ENCODE measurements at places on chromosomes 1 and 21. TPM values are rescaled to one million over a fixed set of nuclear protein-coding genes. Genes with fewer than 3 reads are reported as not detected.
A peak's percentile ranks its signal among the peaks of the same experiment; 100 is the strongest.

DNA sequence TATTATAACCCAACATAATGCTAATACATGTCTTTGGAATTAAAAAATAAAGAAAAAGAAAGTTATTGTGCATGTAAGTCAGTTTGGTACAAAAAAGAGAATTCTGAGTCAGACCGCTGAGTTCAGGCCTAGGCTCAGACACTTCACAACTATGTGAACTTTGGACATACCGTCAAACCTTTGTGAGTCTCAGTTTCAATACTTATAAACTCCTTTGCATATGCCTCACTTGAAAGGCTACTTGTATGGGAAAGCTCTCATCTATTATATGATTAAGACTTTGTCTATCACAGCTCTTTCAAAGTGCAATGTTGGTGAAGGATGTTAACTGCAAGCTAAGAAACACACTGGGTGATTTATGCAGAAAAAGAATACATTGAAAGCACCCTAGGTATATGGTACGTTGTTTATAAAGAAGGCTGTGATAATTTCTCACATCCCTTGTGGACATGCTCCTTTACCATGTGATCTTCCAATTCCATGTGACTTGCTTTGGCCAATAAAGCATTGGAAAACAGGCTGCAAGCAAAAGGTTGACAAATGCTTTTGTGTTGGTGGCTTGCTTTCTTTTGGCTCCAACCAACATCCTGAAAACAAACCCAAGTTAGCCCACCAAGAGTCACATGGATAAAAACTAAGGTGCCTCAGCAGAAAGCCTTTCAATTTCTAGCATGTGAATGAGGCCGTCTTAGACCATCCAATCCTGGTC lies 49.6 kb downstream of the INTS7 start:
- H3K36me3 ChIP-seq: peaks cover 4% of the 10 kb centered on the region
- no peak overlapping the region for H3K4me3 ChIP-seq
- no peaks in the 10 kb centered on the region for H3K27me3 ChIP-seq
- no peak for DNase-seq
- no peak overlapping the region for H3K27ac ChIP-seq
- no peaks in the 10 kb centered on the region for H3K4me1 ChIP-seq

Gene IGSF5
- total RNA-seq: not detected

DNA sequence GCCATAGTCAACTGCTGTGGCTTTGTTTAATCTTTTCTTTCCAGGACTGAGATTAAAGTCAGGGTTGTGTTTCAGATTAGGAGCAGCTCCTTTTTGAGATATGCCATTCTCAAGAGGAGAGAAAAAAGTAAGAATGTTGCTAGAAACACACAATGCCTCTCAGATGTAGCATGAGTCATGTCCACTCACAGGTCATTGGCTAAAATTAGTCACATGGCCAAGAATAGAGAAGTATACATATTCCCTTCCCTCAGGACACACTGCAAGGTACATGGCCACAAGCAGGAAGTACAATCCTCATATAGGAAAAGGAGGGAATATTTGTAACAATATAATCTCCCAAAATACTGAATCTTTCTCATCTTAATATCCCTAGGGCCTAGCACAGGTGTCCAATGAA lies 141.9 kb upstream of the PTBP2 start:
- H3K4me3 ChIP-seq: no peak overlapping the region
- DNase-seq: no peak
- no peaks in the 10 kb centered on the region for H3K36me3 ChIP-seq

- peak; percentile 98 for DNase-seq
- H3K4me1 ChIP-seq: no peaks in the 10 kb centered on the region
- H3K27ac ChIP-seq: no peak overlapping the region
- no peaks in the 10 kb centered on the region for H3K27me3 ChIP-seq
- H3K4me3 ChIP-seq: peak overlapping the region; percentile 40
Measured at GRCh38 chr1:15603050-15603965, 13.9 kb upstream of the DDI2 start.

- no peaks in the 10 kb centered on the region for H3K27me3 ChIP-seq
- H3K4me3 ChIP-seq: no peak overlapping the region
- no peaks in the 10 kb centered on the region for H3K36me3 ChIP-seq
- DNase-seq: no peak
Measured at GRCh38 chr1:107946794-107947193, 18.2 kb downstream of the VAV3 start.

Gene GBP5
- total RNA-seq: 7.9 TPM

DNA sequence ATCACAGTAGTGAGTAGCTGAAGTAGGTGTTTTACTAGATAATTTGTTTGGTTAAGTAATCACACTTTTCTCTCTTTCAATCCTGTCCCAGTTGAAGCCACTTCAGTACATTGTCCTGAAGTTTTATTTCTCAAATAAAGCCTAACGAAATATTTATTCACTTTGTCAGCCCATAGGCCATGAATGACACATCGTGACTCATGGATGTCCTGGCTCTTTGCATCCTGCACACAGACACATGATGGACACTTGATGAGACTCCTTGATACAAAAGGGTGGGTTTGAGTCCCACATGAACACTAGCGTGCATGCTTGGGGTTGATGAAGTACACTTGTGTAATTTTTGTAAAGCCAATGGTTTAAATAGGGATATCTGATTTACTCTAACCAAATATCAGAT lies 22.7 kb upstream of the LAMC2 start:
- no peak overlapping the region for H3K4me3 ChIP-seq
- H3K27ac ChIP-seq: no peak overlapping the region
- DNase-seq: no peak
- H3K4me1 ChIP-seq: no peaks in the 10 kb centered on the region
- no peaks in the 10 kb centered on the region for H3K27me3 ChIP-seq

DNA sequence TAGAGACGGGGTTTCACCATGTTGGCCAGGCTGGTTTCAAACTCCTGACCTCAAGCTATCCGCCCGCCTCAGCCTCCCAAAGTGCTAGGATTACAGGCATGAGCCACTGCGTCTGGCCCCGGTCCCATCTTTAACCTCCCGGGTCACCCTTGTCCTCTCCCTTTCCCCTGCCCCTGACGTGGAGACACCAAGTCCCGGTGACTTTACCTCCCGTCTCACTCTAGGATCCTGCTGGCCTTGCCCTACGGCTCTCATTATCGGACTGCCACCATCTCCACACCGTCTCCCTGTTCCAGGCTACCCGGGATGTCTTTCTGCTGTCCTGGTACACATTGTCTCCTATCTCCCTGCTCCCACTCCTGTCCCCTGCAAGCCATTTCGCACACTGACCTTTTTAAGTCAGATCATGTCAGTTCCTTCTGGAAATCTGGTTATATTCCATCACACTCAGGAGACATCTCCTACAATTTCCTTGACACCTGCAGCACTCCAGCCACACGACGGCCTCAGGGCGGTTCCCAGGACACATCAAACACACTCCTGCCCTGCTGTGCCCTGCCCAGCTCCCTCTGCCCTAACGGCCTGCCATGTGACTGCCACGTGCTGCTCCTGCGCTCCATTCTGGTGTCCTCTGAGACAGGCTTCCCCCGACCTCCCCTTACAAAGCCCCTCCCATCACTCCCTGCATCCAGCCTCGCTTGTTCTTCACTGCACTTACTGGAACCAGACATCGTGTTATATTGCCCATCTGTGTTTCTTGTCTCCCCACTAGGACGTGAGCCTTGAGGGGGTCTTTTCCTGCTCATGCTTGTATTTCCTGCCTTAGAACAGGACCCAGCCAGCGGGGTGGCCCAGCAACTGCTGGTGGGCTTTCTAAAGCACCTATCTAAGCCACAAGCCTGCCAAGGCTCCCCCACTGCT lies 32.7 kb downstream of the TTC39A start:
- no peaks in the 10 kb centered on the region for H3K36me3 ChIP-seq
- H3K27me3 ChIP-seq: no peaks in the 10 kb centered on the region
- no peak overlapping the region for H3K4me3 ChIP-seq
- no peaks in the 10 kb centered on the region for H3K4me1 ChIP-seq

Gene PPIE
- total RNA-seq: 34.4 TPM

All from aorta (tissue), 5 donors.